BE2C (cell line): ENCODE measurements at places on chromosomes 12 and 14.

DNA sequence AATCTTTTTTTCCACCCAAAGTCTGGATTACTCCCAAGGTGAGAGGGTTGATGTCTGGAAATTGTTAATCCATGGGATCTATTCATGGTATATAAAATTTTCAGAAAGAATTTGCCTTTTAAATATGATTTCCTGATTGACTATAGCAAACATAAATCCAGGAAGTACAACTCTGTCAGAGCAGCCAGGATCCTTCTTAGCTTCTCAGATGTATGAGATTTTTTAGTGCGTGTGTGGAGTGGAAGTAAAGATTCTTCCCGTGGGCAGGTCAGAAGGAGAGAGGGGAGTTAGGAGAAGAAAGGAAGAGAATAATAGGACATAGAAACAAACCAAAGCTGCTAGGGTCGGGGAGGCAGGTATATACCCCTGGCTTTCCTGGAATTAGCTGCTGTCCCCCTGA lies 159.3 kb downstream of the FBXL14 start:
- DNase-seq, result no peak

DNA sequence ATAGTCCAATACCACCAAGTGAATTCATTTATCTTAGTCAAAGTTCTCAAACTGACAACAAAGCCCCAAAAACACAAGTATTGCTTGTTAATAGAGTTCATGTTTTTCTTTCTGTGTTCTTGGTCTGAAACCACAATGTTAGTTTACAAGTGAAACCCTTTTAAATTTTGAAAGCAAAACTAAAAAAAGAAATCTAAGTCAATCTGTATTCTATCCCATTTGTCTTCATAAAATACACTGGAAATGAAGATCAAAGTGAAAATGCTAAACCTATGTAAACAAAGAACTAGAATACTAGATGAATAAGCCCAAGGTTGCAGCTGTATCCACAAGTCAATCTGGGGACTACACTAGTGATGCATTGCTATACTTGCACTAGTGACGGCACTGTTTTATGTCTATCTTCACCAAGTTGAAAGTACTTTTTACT lies 10.4 kb downstream of the MAP4K5 start:
- no peak for DNase-seq

GRCh38 chr14:55303691-55304145 lies 32.5 kb downstream of the FBXO34 start:
- no peak for DNase-seq

DNA sequence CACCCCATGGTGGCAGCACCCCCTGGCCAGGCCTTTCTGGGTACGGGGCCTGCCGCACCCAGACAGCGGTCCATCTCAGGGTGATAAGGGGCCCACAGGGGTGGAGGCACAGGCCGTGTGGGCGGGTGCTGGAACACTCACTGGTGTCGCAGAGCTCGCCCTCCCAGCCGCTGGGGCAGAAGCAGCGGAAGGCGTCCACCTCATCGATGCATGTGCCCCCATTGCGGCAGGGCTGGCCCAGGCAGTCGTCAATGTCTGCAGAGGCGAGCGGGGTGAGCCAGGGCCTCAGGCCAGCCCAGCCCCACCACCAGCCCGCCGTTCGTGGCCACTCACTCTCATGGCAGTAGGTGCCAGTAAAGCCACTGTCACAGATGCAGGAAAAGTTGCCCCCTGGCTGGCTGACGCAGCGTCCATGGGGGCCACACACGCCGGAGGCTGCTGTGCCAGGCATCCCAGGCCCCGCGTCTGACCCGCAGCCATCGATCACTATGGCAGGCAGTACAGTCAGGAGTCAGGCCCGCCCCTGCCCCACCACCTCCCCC lies 19.9 kb downstream of the JAG2 start:
- DNase-seq, result peak; percentile 8

DNA sequence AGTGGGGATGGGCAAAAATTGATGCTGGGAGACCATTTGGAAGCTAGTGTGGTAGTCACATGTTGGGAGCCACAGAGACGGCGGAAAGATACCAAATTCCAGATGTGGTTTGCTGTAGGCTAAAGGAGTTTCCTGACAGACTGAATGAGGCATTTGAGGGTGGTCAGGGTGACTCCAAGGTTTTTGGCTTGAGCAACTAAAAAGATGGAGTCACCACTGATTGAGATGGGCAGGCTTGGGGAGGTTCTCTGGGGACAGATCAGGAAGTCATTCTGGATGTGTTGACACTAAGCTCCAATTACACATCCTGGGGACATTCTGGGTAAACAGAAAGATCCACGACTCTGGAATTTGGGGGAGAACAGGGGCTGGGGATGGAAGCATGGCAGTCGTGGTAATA lies 15.5 kb upstream of the SERPINA9 start:
- no peak for DNase-seq
